ENCODE measurements at places on chromosomes 3 and 15. TPM values are rescaled to one million over a fixed set of nuclear protein-coding genes. Genes with fewer than 3 reads are reported as not detected.

Gene SKIL
- 74.4 TPM for total RNA-seq

Gene SNX22
- 0.31 TPM for total RNA-seq

Gene GOLGA6B
- total RNA-seq: not detected

Gene FAM227B
- total RNA-seq: 3.0 TPM

Gene CLEC3B
- total RNA-seq: 166 TPM

Gene PLAAT1
- not detected for total RNA-seq

- no peak for DNase-seq
Measured at GRCh38 chr15:34437687-34438086, at the start of gene GOLGA8A. TSS of gene GOLGA8A (minus strand) at chr15:34437808. CDS start at chr15:34389691, 48,117 bp downstream.

Gene HSPBAP1
- total RNA-seq: 9.9 TPM

Measured in osteocyte (in vitro differentiated cells).